ENCODE measurements at places on chromosomes 12 and 14.

- no peak for DNase-seq
Measured at GRCh38 chr14:49919825-49920659, 27.2 kb downstream of the ARF6 start.

DNA sequence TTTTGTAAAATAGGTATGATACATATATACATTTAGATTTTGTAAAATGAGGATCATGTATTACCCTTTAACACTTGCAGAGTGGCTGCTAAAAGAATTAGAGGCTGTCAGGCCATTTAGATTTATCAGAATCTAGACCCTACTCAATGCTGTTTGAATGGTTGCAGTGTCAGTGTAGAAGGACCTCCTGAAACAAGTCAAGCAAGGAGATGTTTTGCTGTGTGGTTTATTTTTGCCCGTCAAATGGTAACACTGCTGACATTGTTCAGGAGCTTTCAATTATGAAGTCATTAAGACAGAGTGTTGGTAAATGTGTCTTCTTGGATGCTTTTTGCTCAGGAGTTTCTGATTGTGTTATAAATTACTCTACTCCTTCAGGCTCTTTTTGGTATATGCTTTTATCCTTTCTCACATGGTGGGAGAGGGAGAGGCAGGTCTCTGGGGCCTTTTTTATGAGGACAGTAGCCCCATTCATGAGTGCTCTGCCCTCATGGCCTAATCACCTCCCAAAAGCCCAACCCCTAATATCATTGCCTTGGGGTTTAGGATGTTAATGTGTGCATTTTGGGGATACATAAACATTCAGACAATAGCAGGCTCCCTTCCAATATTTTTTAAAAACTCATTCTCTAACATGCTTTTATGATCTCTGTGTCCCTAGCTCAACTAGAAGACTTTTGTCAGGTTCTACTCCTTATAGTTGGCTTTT is 16.5 kb downstream of the EID3 start:
- no peak for DNase-seq

DNA sequence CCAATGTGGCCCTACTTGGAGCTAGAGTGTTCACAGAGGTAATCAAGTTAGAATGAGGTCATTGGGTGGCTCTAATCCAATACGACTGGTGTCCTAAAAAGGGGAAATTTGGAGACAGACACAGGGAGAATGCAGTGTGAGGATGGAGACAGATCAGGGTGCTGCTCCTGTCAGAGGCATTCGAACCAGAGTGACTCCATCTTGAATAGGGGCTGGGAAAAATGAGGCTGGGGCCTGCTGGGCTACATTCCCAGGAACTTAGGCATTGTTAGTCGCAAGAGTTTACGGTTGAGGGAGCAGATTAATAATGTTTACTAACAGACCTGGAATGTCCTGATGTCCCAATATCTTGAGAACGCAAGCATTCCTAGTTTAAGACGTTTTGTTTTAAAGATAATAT is 20.2 kb downstream of the TNFAIP2 start:
- DNase-seq = no peak

DNA sequence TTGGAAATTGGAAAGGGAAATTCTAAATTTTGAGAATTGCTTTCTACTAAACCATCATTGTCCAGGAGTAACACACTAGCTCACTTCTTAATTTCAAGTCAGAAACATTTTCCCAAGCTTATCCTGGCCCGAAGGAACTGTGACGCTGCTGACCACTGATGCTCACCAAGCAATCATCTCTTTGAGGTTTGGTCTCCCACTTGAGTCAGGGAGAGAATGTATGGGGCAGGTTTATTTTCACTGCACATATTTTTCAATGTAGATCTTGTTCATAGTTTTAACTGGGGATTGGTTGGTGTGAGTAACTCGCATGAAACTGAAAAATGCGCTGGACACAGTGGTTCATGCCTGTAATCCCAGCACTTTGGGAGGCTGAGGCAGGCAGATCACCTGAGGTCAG is 12.9 kb upstream of the RNASE10 start:
- DNase-seq = no peak

DNA sequence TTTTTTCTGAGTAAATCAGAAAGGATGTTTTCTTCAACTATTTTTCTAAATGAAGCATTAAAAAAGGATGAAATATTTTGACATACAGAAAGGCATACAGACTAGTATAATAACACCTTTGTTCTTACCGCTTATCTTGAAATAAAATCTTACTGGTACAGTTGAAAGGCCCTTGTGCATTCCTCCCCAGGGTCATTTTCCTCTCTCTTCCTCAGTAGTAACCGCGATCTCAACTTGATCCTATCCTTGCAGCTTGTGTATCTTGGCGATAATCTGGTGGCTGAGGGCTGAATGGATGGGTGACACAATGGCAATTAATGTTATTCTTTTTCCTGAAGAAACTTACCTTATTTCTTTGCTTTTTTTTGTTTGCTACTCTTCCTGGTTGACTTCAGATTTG is 18.5 kb downstream of the GAS2L3 start:
- no peak for DNase-seq

- peak; percentile 49 for DNase-seq
Measured at GRCh38 chr12:54701940-54702592, 53.9 kb upstream of the DCD start.

DNA sequence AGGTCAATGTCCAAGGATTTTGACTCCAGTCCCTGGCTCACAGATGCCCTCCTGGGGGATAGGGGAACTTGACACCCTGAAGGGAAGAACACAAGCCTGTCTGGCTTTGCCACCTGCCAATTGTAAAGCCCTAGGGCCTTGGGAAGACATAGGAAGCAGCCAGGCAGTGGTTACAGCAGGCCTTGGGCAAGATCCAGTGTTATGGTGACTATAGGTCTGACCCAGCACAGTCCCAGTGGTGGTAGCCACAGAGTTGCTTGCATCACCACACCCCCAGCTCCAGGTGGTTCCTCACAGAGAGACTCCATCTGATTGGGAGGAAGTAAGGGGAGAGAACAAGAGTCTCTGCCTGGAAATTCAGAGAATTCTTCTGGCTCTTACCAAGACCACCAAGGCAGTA is 24.2 kb downstream of the OR6C68 start:
- no peak for DNase-seq

DNA sequence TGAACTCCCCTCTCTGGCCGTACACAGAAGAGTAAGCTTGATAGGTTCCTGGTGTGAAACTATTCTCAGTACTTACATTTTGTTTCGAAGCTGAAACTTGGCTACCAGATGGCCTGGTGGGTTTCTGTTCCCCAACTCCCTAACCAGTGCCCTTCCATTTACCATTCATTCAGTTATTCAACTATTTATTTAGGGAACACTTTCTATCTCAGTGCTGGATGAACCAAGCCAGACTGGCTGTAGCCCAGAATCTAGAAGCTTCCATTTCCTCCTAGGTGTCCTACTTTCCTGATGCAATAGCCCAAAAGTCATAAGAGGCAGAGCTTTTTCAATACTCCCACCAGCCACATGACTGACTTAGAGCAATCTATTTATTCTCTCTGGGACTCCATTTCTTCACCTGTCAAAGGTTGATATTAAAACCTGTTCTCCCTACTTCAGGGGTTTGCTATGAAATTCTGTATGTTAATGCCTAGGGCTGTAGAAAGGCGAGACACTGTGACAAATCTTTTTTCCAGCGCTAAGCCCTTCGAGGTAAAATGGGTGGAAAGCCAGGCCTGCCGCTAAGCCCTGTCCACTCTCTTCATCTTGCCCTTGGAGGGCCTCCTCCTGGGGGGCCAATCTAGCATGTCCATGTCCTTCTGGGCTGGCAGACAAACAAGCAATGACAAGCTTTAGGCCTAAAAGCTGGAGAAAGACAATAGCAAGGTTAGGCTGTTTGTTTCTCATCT is 8.1 kb upstream of the IRF2BPL start:
- DNase-seq = no peak

GRCh38 chr12:13472690-13473089 is 276.2 kb downstream of the EMP1 start:
- DNase-seq = no peak

GRCh38 chr14:95507701-95508103 is 8.7 kb downstream of the SYNE3 start:
- DNase-seq = no peak

DNA sequence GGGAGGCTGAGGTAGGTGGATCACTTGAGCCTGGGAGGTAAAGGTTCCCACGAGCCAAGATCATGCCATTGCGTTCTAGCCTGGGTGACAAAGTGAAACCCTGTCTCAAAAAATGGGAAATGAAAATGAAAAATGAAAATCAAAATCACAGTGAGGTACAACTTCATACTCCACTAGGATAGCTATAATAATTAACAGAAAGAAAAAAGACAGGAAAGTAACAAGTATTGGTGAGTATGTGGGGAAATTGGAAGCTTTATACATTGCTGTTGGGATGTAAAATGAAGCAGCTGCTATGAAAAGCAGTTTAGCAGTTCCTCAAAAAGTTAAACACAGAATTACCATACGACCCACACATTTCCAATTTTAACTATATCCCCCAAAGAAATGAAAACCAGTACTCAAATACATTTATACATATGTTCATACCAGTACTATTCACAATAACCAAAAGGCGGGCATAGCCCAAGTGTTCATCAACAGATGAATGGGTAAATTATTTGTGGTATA is 22.2 kb downstream of the SGPP1 start:
- no peak for DNase-seq

DNA sequence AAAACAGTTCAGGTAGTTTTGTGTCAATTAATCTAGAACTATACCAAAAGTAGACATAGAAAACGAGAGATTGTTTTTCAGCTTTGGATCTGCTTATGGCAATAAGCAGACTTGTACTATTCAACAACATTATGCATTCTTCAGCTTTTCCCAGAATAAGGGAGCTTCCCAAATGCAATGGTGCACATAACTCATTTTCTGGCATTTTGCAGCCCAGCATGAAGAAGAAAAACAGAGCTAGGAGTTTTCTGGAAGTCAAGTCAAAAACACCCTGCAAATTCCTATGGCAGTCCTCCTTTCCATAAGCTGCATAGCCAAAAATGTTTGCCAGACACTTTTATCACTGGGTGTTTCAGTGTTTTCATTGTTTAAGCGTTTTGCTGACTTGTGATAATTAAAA is 314.7 kb downstream of the NAV3 start:
- DNase-seq = no peak

GRCh38 chr14:65321370-65321875 is 91.1 kb upstream of the FUT8 start:
- DNase-seq = no peak

All from H7 (cell line).